ENCODE measurements at places on chromosomes 7 and 10.

GRCh38 chr10:103660364-103661197 lies 167.1 kb downstream of the NEURL1 start:
- DNase-seq: peak; percentile 22

- DNase-seq: peak; percentile 73
Measured at GRCh38 chr7:150631866-150632864, at the start of gene GIMAP6. GIMAP6 (minus strand) TSS chr7:150632385; CDS start chr7:150630142, 2,243 bp downstream.

DNA sequence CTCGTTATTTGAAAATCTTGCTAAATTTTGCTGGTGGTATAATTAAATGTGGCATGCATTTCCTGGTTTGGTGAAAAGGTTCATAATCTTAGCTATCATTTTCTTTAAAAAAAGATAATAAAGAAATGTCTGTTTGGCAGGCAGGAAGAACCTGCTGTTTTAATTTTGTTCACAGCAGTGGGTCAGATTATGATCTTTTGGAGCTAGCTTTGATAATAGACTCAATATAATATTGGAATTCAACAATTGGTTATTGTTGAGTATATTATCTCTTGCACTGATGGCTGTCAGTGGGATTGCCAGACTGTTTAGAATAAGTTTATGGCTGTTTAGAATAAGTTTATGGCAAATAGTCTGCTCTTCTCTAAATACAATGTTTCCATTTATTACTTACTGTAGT lies 35.1 kb downstream of the MXI1 start:
- DNase-seq: no peak

DNA sequence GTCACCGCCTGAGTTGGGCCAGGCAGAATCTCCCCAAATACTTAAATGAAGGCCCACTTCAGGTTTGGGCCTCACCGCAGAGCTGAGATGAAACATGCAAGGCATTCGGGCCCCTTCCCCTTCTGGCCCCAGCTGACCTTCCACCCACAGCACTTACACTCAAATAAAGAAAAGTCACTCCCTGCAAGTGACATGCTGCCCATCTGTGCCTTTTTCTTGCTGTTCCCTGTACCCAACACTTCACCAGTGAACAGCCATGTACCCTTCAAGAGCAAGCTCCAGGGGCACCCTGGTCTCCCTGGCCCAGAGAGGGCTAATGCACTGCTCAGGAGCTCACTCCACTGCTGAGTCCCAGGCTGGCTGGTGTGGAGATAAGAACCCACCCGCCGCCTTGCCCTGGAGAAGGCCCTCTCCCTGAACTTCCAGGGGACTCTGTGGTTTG lies 40.7 kb downstream of the ZCCHC24 start:
- DNase-seq: no peak

DNA sequence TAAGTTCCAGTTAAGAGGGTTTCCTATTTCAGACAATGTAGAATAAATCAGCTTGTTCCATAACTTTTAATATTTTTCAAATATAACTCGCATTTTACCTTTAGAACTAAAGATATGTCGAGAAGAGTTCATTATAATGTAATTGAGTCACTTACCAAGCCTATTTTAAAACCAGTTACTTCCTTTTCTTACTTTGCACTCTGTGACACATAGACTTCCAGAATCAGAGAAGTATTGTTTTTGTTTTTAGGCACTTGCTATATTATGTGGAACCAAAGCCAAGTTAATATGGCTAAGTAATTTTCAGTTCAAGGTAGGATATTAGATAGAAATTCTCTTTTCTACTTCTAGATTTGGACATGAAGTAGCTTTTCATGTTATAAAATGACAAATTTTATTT lies 182.7 kb upstream of the PRPS1L1 start:
- DNase-seq: no peak

GRCh38 chr10:73968098-73968521 lies 29.8 kb upstream of the VCL start:
- DNase-seq: no peak

DNA sequence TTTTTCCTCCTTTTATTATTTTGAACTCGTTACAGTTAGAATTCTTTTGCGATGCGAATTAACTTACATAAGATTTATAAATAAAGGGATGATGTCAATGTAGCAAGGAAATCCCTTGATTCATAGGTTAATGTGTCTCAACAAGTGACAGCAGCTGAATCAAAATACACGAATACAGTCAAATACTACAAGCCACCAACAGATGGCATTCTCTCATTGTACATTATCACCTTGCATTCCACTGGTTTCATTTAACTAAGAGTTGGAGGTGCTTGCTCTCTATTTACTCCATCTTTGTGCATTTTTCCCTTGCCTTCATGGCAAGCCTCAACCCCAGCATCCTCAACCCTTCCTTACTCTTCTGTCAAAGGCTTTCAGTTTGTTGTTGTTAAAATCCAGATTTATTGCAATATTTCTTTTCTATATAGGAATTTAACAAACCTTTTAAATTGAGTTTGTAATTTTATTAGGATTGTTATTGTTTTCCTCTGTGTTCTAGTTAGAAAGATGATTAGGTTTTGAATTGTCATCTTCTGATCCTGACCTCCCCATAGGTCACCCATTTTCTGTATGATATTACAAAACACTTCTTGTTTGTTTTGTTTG lies 78.3 kb downstream of the SLC25A40 start:
- peak; percentile 50 for DNase-seq

GRCh38 chr7:99083068-99083651 lies 60.7 kb downstream of the SMURF1 start:
- DNase-seq: no peak

- no peak for DNase-seq
Measured at GRCh38 chr7:131234719-131235488, 92.8 kb upstream of the MKLN1 start.

GRCh38 chr7:2757361-2757903 lies 69.4 kb downstream of the AMZ1 start:
- DNase-seq: peak; percentile 28

GRCh38 chr10:116629340-116629739 lies 8.6 kb downstream of the PNLIPRP2 start:
- no peak for DNase-seq

DNA sequence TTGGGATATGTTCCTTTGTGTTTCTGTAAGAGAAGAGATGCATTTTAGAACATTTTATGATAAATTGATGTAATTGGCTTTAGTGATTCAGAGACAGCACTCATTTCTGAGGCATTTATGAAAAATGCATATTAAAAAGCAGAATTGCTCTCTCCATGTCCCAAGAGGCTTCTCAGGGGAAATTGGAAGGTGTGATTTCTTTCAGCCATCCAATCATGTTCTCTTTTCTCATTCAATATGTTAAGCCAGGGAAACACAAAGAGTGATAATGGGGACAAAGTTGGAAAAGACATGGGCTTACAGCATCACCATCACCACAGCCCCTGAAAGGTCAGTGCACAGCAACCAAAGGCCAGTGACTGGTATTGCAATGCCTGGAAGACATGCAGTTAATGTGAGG lies 129.9 kb upstream of the COL1A2 start:
- DNase-seq: no peak

All from activated CD4-positive, alpha-beta T cell treated with anti-CD3 and anti-CD28 coated beads, Interleukin-10, Interleukin-2, amounts not matched to agents 100 ng/mL and 50 ng/mL, durations not matched to agents 16 hours and 8 hours (primary cell).